ENCODE measurements at places on chromosomes 2 and 18.

DNA sequence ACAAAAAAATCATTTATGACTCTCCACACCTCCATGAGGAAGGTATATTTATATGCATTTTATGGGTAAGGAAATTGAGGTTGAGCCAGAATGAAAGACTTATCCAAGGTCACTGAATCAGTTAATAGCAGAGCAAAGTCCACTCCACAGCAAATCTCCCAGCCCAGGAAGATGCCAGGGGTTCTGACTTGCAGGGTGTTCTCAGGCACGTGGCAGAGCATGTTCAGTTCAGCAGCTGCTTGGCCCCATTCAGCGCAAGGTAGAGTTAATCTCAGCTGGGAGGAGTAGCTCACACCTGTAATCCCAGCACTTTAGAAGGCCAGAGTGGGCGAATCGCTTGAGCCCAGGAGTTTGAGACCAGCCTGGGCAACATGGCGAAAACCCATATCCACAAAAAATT is 17.8 kb upstream of the DGKD start:
- DNase-seq = no peak

DNA sequence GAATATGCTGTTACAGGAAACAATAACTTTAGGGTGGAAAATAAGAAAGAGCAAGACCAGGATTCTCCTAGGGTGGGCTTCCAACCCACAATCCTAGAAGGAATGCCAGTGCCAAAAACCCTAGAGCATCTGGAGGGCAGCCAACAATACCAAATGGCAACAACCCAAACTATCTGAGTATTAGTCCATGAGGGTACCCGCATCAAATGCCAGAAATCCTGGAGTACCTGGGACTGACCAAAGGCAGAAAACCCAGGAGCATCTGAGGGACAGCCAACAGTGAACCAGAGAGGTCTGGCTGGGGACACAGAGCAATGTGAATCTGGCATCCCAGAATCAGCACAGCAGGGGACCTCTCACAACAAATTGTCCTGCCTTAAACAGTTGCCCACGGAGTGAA is 126.3 kb downstream of the SCG2 start:
- no peak for DNase-seq

DNA sequence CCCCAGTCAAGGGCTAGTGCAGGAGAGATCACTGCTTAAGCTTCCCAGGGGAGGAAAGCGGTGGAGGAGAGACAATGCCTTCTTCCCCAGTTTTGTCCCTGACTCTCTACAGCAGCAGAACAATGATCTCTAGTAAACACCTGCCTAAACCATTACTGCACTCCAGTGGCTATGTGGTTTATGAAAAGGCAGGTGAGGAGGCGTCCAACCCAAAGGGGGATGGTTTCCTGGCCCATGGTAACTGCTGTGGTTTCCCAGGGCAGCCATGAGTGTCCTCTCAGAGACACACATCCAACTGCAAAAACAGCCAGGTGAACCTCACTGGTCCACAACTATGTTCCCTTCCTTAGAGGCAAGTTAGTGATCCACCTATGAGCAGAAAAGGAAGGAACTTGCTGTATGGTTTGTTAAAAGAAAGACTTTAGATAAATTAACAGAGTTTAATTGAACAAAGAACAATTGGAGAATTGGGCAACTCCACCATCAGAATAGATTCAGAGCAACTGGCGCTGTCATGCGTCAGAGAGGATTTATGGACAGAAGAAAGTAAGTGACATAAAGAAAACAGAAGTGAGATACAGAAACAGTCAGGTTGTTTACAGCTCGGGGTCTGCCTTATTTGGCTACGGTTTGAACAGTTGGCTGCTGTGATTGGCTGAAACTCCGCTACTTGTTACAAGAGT is 4.8 kb upstream of the TTC39C start:
- no peak for DNase-seq

GRCh38 chr2:160336105-160336504 is 136.0 kb upstream of the ITGB6 start:
- DNase-seq = no peak

DNA sequence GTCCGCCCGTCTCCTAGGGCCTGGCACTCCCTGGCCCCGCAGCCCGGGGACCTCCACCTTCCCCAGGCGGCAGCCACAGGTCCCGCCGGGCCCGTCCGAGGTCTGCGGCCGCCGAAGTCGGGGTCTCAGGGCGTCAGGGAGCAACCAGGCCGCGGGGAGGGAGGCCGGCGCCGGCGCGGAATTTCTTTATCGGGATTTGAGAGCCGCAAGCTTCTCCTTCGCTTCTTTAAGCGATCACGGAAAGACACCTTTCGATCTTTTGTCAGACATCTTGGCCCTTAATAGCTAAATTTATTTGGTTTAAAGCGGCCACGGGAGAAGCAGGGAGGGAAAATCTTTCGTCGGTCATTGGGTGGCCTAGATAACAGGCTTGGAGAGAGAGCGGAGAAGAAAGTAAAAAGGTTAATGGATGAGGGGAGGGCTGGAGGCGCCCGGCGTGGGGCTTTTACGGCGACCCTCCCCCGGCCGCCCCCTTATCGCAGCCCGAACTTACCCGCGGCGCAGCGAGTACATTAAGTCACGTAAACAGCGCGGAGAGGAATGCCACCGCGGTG is 4.3 kb upstream of the GATA6 start:
- no peak for DNase-seq

DNA sequence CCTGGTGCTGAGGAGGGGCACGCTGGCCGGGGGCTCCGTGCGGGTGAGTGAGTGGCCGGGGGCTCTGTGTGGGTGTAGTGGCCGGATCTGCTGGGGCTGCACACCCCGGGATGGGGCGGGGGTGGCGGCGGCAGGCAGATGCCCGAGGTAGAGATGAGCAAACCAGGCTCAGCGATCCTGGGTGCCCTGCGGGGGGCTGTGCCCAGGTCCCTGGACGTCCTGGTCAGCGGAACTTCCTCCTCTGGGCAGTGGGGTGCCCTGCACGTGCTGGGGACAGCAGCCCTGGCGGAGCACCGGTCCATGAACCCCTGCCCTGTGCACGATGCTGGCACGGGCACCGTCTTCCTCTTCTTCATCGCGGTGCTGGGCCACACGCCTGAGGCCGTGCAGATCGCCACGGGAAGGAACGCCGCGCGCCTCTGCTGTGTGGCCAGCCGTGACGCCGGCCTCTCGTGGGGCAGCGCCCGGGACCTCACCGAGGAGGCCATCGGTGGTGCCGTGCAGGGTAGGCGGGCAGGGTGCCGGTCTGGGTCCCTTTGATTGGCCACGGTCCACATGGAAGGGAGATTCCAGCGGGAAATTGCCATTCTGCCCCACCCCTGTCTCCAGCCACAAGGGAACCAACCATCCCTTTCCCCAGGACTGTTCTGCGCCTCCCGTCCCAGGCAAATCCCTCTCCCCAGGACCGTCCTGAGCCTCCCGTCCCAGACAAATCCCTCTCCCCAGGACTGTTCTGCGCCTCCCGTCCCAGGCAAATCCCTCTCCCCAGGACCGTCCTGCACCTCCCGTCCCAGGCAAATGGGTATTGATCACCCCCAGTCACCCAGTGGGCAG is 5.9 kb downstream of the NEU4 start:
- no peak for DNase-seq

GRCh38 chr2:219017201-219017931 is 23.9 kb downstream of the CFAP65 start:
- DNase-seq = no peak

- DNase-seq = no peak
Measured at GRCh38 chr18:43847164-43848091, 570.1 kb upstream of the SYT4 start.

DNA sequence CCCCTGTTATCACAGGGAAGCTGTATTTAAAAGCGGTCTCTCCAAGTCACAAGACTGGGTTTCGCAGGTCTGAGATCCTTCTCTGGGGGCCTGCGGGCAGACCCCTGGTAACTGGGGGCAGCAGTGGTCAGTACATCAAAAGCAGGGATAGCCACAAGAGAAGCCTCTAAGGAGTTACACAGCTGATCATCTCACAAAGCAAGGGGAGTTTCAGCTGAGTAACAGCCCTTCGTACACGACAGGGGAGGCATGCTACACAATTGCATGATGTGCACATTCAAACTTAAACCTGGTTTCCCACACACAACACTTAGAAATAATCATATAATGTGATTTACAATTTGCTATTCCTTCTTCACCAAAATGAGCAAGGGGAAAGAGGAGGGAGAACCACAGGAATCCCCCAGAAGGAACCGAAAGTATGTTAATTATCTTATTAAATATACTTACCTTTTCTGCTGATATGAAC is 87.5 kb downstream of the TMEM131 start:
- DNase-seq = no peak

GRCh38 chr2:226793646-226794045 is 6.0 kb downstream of the IRS1 start:
- DNase-seq = no peak

DNA sequence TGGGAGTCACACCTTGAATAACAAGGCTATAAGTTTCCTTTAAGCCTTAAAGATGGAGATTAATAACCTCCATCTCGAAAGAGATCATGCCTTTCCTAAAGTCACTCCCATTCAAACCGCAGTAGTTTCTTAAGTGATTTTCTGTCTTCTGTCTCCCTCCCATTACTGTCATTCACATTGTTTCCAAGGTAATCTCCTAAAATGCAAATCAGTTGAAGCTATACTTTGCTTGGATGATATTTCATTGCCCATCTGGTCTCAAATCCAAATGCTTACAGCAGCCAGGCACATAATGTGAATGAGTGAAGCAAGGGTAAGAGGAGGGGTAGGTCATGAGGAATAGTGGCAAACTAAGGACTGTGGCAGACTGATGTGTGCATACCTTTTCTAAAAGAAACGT is 116.4 kb downstream of the CCDC141 start:
- DNase-seq = no peak

DNA sequence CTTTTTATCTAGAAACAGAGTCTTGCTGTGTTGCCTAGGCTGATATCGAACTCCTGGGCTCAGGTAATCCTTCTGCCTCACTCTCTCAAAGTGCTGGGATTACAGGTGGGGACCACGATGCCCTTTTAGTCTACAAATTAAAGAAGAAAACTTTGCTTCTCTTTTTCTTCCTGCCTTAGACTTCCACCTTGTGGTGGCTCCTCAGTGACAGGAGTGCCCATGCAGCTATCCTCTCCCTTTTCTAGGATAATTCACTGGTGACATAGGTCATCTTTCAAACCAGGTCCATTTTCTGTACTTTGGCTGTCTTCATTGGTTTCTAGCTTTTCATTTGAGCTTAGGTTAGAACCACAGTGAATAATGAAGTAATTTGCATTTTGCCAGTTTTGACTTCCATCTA is 13.6 kb downstream of the DCAF17 start:
- DNase-seq = no peak
